ENCODE measurements at places on chromosomes 13 and 19. TPM values are rescaled to one million over a fixed set of nuclear protein-coding genes. Genes with fewer than 3 reads are reported as not detected.

The CCNA1 gene
- total RNA-seq, result not detected

The CNN1 gene
- total RNA-seq, result not detected

- no peak for DNase-seq
These were observed 1872.9 kb upstream of the PCDH20 start for GRCh38 chr13:63288576-63288975.

GRCh38 chr13:44801990-44802389, 187.3 kb downstream of the NUFIP1 start:
- no peak for DNase-seq

The MYH14 gene
- total RNA-seq, result not detected
